ENCODE measurements at places on chromosomes 3 and 15. TPM values are rescaled to one million over a fixed set of nuclear protein-coding genes. Genes with fewer than 3 reads are reported as not detected.

Gene VGLL3
- 14.5 TPM for total RNA-seq

Gene EIF5A2
- total RNA-seq, result 11.4 TPM

Gene GPR160
- total RNA-seq, result 0.92 TPM

Gene ETV5
- 26.1 TPM for total RNA-seq

Gene GP9
- not detected for total RNA-seq

Gene ADAMTSL3
- total RNA-seq, result 0.56 TPM

Gene ABHD6
- total RNA-seq, result 8.5 TPM

Gene PPP4R2
- total RNA-seq, result 65.4 TPM

Gene LDHAL6B
- total RNA-seq, result not detected

Gene GOLGA8O
- 3.2 TPM for total RNA-seq

Gene CHRM5
- total RNA-seq, result under 0.01 TPM

Gene CLDN16
- not detected for total RNA-seq

Gene PLA2G4E
- total RNA-seq, result not detected

Gene BUB1B
- 21.9 TPM for total RNA-seq

Gene GHRL
- not detected for total RNA-seq

Gene CCK
- 0.19 TPM for total RNA-seq

Gene TBC1D5
- 107 TPM for total RNA-seq

Gene CD200
- total RNA-seq, result 4.0 TPM

Gene IGSF10
- total RNA-seq, result 1.7 TPM

Gene CYP1A2
- total RNA-seq, result not detected

Gene SCAANT1
- total RNA-seq, result not detected

Gene TPRA1
- total RNA-seq, result 36.1 TPM

Gene CDHR4
- total RNA-seq, result 0.06 TPM

Gene LMAN1L
- total RNA-seq, result 0.25 TPM

Gene CHRD
- 2.4 TPM for total RNA-seq

Gene MLF1
- 6.7 TPM for total RNA-seq

Gene PIF1
- total RNA-seq, result 7.5 TPM

Gene LNP1
- total RNA-seq, result 5.0 TPM

Gene WDR49
- 0.12 TPM for total RNA-seq

Gene ZNF80
- total RNA-seq, result not detected

Gene CGNL1
- 3.3 TPM for total RNA-seq

Gene ANKUB1
- not detected for total RNA-seq

Gene GUCA1C
- not detected for total RNA-seq

Gene GADL1
- under 0.01 TPM for total RNA-seq

Gene HAPLN3
- total RNA-seq, result 5.2 TPM

Gene PAQR5
- 2.1 TPM for total RNA-seq

Gene PSTPIP1
- total RNA-seq, result 1.1 TPM

Gene TRIM42
- not detected for total RNA-seq

Gene AP4E1
- total RNA-seq, result 11.4 TPM

Gene SSUH2
- total RNA-seq, result not detected

Gene RGMA
- total RNA-seq, result 0.40 TPM

Gene SACM1L
- 33.0 TPM for total RNA-seq
